Activated naive CD4-positive, alpha-beta T cell treated with anti-CD3 and anti-CD28 coated beads for 36 hours (primary cell): ENCODE measurements at places on chromosomes 6 and 20. TPM values are rescaled to one million over a fixed set of nuclear protein-coding genes. Genes with fewer than 3 reads are reported as not detected.

TSBP1 gene
- total RNA-seq, result not detected

SMOC2 gene
- total RNA-seq, result not detected

ADGRB3 gene
- total RNA-seq, result not detected

PNLDC1 gene
- total RNA-seq, result not detected

ZFP57 gene
- not detected for total RNA-seq

TFAP2D gene
- total RNA-seq, result not detected

THBS2 gene
- total RNA-seq, result not detected

BFSP1 gene
- 0.19 TPM for total RNA-seq

MPIG6B gene
- total RNA-seq, result not detected

TPBG gene
- not detected for total RNA-seq

TNFRSF21 gene
- total RNA-seq, result 3.6 TPM

TRIM40 gene
- not detected for total RNA-seq

WFDC5 gene
- total RNA-seq, result not detected

- H3K36me3 ChIP-seq, result no peaks in the 10 kb centered on the region
- no peak overlapping the region for H3K4me3 ChIP-seq
- peak overlapping the region; percentile 72 for H3K27ac ChIP-seq
- DNase-seq, result peak; percentile 94
Observed at GRCh38 chr6:34484899-34485298, 19.0 kb downstream of the PACSIN1 start.

DNA sequence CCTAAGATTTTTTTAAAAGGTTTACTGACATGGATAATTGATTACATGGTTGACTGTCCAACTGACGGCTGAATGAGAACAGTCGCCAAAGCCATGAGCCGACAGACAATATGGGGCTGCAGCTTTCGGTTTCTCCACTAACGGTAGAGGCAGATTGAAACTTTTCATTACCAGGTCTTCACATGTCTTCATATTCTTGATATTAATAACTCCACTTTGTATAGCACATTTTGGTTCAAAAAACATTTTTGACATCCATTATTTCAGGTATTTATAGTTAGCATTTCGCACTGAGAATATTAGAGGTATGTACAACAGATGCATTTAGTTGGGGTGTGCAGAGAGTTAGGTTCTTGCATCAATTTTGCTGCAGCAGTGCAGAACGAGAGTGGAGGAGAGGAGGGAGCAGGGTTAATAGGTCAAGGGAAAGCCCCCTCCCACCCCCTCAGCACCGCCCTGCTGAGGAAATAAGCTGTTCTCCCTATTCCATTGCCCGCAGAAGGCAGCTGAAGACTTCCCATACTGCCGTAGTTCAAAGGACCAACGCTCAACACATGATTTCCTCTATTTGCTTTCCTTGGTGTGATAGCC lies 73.6 kb upstream of the ADTRP start:
- no peak overlapping the region for H3K27ac ChIP-seq
- H3K4me3 ChIP-seq, result no peak overlapping the region
- H3K27me3 ChIP-seq, result no peaks in the 10 kb centered on the region
- DNase-seq, result no peak

- no peak overlapping the region for H3K27ac ChIP-seq
- peaks cover 13% of the 10 kb centered on the region for H3K27me3 ChIP-seq
- no peaks in the 10 kb centered on the region for H3K36me3 ChIP-seq
- no peaks in the 10 kb centered on the region for H3K4me1 ChIP-seq
- H3K4me3 ChIP-seq, result no peak overlapping the region
- no peak for DNase-seq
Observed at GRCh38 chr6:166046982-166047381, 120.7 kb downstream of the TBXT start.

GRCh38 chr6:79373880-79374279 lies 139.4 kb upstream of the HMGN3 start:
- H3K27ac ChIP-seq, result no peak overlapping the region
- DNase-seq, result no peak
- no peak overlapping the region for H3K4me3 ChIP-seq

DNA sequence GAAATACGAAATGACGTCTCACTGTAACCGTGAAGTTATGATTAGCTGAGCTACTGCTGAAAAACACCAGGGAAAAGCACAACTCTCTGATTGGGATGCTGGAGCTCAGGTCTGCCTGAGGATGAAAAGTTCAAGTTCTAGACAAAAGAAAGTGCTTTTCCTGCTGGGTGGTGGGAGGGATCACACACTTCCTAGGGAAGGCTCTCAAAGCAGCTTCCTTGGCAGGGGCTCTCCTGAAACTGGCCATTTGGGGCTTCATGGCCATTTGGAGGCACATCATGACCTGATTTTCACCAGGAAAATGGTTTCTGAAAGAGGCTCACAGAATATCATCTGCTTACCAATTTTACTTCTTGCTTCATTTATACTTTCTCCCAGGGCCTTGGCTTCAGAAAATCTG lies 97.1 kb upstream of the KCNK16 start:
- DNase-seq, result no peak
- no peak overlapping the region for H3K4me3 ChIP-seq
- no peaks in the 10 kb centered on the region for H3K27me3 ChIP-seq

- no peak overlapping the region for H3K27ac ChIP-seq
- DNase-seq, result no peak
- H3K27me3 ChIP-seq, result no peaks in the 10 kb centered on the region
- no peak overlapping the region for H3K4me3 ChIP-seq
- no peaks in the 10 kb centered on the region for H3K36me3 ChIP-seq
- no peaks in the 10 kb centered on the region for H3K4me1 ChIP-seq
Observed at GRCh38 chr6:113149511-113149910, 707.6 kb upstream of the MARCKS start.

GRCh38 chr6:152380351-152380767 lies 256.8 kb downstream of the SYNE1 start:
- no peaks in the 10 kb centered on the region for H3K4me1 ChIP-seq
- no peak overlapping the region for H3K27ac ChIP-seq
- no peak overlapping the region for H3K4me3 ChIP-seq
- DNase-seq, result no peak

DNA sequence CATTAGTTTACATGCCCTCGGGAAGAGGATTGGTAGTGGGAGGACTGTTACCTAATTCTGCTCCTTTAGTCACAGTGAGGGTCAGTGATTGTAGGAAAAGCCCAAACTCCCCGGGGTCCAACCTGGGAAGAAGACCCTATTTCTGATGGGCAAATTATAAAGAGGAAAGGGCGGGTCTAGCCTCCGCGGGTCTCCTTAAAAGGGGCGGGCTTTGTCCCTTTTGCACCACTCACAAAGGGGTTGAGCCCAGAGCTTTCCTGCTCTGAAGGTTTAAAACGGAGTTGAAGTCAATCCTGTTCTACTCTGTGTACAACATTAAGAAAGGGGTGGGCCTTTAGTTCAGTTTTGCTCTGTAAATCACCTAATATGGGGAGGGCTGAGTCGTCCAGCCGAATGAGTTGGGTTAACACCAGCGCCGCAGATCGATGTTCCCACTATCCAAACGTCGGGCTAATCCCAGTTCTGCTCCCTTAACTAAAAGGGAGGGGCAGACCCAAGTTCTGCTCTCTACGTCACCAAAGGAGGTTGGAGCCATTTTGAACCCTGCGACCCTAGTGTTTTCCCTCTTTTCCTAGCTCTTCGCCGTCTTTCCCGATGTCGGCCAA lies 920 bp upstream of the RNF5 start:
- H3K36me3 ChIP-seq, result peaks cover 6% of the 10 kb centered on the region
- peaks cover 62% of the 10 kb centered on the region for H3K4me1 ChIP-seq
- H3K4me3 ChIP-seq, result peak overlapping the region; percentile 91
- H3K27ac ChIP-seq, result peak overlapping the region; percentile 96
- no peaks in the 10 kb centered on the region for H3K27me3 ChIP-seq

DNA sequence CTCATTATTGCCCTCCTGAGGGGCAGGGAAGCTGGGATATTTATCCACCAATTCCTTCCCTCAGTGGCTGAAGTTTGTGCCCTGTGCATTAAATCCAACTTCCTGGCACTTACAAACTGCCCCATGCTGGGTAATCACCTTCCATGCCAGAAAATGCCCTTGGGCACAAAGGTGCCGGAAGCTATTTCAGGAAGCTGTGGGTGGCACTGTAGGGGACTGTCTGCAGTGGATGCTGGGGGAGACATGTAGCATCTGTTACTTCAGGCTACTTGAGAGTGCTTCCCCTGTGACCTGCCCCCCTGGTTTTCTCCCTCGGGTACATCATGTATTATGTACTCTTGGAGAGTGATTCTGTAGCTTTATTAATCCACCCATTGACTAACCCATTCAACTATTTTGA lies 24.7 kb upstream of the RALGAPA2 start:
- H3K27me3 ChIP-seq, result no peaks in the 10 kb centered on the region
- H3K36me3 ChIP-seq, result no peaks in the 10 kb centered on the region
- H3K27ac ChIP-seq, result no peak overlapping the region
- no peak overlapping the region for H3K4me3 ChIP-seq
- peaks cover 23% of the 10 kb centered on the region for H3K4me1 ChIP-seq
- no peak for DNase-seq

DNA sequence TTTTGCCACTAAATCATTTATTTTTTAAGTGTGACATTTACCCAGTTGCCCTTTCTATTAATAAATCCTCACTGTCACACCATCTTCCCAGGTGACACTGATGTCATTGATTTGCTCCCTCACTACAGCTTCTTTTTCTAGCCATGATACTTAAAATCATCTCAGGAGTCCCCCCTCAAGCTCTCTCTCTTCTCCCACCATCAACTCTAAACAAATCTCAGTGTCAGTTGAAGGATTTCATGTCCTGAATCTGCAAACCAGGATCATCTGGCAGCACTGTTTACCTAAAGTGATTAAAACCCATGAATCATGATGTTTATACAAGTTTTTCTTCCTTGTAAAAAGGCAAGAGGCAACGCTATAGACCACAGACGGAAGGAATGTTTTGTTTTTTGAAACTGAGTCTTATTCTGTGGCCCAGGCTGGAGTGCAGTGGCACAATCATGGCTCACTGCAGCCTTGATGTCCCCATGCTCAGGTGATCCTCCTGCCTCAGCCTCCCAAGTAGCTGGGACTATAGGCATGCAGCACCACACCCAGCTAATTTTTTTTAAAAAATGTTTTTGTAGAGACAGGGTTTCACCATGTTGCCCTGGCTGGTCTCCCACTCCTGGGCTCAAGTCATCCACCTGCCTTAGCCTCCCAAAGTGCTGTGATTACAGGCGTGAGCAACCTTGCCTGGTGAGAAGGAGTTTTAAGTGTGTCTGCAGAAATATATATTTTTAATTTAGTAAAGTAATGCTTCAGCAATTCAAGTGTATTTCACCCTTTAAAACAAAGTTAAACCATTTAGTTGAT lies 30.1 kb upstream of the SH3BGRL2 start:
- H3K27me3 ChIP-seq, result no peaks in the 10 kb centered on the region
- H3K4me3 ChIP-seq, result no peak overlapping the region
- DNase-seq, result no peak

- peak overlapping the region; percentile 21 for H3K27ac ChIP-seq
- peaks cover 3% of the 10 kb centered on the region for H3K36me3 ChIP-seq
- no peaks in the 10 kb centered on the region for H3K27me3 ChIP-seq
- H3K4me1 ChIP-seq, result peaks cover 23% of the 10 kb centered on the region
Observed at GRCh38 chr6:13375360-13375878, 47.1 kb upstream of the TBC1D7 start.

DNA sequence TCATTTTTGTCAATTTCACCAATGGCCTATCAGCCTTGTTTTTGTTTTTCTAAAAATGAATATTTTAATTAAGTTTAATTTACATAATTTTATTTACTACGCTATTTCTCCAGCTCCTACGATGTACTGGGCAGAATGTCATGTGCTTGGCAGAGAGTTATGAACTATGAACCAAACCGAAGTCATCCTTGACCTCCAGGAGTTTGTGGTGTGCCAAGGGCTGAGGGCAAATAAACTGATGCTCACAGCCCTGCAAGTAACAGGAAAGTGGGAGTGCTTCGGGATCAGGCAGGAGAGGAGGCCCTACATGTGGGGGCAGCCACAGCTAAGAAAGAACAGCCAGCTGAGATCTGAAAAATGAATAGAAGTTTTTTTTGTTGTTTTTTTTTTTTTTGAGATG lies 38.6 kb downstream of the ZNF217 start:
- no peak for DNase-seq
- H3K4me1 ChIP-seq, result no peaks in the 10 kb centered on the region
- H3K4me3 ChIP-seq, result no peak overlapping the region
- no peaks in the 10 kb centered on the region for H3K27me3 ChIP-seq
- no peak overlapping the region for H3K27ac ChIP-seq
- peaks cover 2% of the 10 kb centered on the region for H3K36me3 ChIP-seq

DNA sequence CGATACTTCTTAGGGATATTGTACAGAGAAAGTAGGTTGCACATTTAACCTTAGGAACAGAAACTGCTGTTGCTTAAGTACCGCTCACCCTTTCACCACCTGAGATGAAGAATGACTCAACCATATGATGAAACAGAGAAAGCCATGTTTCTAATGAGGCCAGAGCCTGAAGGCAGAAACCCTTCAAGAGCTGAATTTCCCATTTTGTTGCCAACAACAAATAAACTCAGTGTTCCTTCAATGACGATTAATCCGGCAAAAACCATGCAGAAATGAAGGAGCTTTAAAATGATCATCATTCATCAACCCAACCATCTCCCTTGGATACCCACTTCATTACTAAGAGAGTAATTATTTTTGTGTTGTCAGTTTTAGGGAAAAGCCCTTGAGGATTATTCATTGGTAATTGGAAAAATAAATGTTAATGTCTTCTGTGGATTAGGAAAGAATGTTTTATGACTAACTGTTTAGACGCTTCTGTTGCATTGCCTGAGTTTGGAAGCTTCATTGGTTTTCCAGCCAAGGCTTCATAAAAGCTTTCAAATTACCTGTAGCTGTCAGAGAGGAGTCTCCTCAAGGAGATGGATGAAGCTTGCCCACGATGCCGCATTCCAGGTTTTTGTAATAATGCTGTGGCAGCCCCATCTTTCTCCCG lies 112.1 kb upstream of the IYD start:
- no peaks in the 10 kb centered on the region for H3K36me3 ChIP-seq
- H3K4me3 ChIP-seq, result no peak overlapping the region
- peaks cover 9% of the 10 kb centered on the region for H3K4me1 ChIP-seq
- no peak overlapping the region for H3K27ac ChIP-seq
- DNase-seq, result no peak

DNA sequence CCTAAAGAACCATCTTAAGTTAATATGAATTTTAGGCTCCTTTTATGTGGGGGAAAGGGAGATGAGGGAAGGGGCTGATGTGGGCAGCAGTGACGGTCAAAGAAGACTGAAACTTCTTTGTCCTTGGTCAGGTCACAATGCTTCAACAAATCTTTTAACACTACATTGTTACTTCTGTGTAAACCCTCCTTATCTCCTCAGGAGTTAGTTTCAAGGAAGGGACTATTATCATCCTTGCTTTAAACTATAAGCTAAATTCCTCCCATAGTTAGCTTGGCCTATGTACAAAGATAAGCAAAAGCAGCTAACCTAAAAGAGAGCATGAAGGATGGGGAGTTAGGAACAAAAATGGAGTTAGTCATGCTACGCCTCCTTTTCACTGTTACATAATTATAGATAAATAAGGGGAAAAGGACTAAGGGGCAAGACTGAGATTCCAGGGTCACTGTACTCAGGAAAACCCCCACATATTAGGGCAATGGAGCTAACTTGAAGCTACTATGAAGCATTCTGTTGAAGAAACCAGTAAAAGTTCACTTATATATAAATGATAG lies 172.7 kb upstream of the RUNX2 start:
- no peak for DNase-seq
- no peaks in the 10 kb centered on the region for H3K27me3 ChIP-seq
- H3K4me1 ChIP-seq, result peaks cover 23% of the 10 kb centered on the region
- H3K36me3 ChIP-seq, result no peaks in the 10 kb centered on the region
- H3K27ac ChIP-seq, result peak overlapping the region; percentile 59
- no peak overlapping the region for H3K4me3 ChIP-seq

GRCh38 chr6:150485161-150485958 lies 114.3 kb upstream of the PLEKHG1 start:
- H3K4me3 ChIP-seq, result no peak overlapping the region
- no peak for DNase-seq
- H3K4me1 ChIP-seq, result no peaks in the 10 kb centered on the region
- H3K36me3 ChIP-seq, result no peaks in the 10 kb centered on the region

GRCh38 chr20:9225879-9226278 lies 157.0 kb downstream of the PLCB4 start:
- H3K4me3 ChIP-seq, result no peak overlapping the region
- no peak overlapping the region for H3K27ac ChIP-seq
- H3K27me3 ChIP-seq, result peaks cover 2% of the 10 kb centered on the region
- no peaks in the 10 kb centered on the region for H3K4me1 ChIP-seq
- DNase-seq, result no peak
